Naive thymus-derived CD4-positive, alpha-beta T cell (primary cell): ENCODE measurements at places on chromosomes 5 and 9. TPM values are rescaled to one million over a fixed set of nuclear protein-coding genes. Genes with fewer than 3 reads are reported as not detected.

DNA sequence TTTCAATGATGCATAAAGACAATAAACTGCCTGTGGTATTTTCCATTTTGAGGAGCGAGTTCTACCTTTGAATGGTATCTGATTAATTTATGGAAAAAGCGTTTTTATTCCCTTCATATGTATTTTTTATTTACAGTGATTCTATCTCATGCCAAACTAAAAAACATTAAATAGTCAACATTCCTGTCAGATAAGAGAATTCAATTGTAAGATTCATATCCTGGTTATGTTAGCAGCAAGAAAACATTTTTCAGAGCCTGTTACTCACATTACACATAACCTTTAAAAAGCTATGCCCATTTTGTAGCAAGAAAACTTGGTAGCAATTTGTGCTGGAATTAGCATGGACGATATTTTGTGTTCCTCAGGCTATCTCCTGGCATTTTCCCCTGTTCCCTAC, 55.1 kb upstream of the PRLR start:
- no peak for DNase-seq

DNA sequence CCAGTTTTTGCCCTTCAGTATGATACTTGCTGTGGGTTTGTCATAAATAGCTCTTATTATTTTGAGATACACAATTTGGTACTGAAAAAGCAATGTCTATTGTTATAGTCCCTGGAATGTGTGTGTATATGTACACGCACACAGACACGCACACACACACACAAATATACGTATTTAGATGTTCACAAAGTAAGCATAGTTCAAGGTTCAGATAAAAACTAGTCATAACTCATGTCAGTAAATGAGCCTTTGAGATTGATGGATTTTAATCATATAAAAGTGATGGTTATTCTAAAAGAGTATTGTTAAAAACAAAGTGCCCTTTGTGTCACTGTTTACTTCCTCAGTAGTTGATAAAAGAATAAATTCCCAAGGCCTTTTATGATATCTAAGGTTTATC, 147.3 kb downstream of the PARP8 start:
- DNase-seq: no peak

DNA sequence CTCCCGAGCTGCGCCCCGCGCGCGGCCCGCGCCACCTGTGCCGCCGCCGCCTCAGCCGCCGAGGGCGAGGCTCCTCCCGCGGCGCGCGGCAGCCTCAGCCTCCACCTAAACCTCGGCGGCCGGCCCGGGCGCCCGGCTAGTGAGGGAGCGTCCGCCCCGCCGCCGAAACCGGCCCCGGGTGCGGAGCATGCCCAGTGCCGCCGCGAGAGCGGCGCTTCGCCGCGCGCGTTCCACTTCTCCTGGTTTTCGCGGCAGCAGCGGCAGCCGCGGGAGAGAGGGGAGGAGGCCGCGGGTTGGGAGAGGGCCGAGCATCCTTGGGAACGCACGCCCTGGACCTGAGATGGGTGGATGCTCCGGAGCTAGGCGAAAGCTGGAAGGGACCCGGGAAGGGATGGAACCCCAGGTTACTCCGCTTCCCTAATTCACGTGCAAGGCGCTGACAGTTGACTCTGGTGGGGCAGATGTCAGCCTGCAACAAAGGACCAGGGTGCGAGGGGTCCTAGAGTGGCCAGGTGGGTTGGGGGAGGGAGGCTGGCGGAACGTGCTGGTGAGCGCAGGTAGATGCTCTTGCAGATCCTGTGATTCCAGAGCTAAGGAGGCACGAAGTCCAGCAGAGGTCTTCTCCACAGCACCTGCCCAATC, at the start of gene CTNND2:
CTNND2 (minus strand) TSS at position 182 of the 642 bp plus-strand sequence. CDS start 593 bp downstream, outside the sequence.
- DNase-seq: no peak

GRCh38 chr9:78592811-78593210, 295.9 kb downstream of the PSAT1 start:
- no peak for DNase-seq

DNA sequence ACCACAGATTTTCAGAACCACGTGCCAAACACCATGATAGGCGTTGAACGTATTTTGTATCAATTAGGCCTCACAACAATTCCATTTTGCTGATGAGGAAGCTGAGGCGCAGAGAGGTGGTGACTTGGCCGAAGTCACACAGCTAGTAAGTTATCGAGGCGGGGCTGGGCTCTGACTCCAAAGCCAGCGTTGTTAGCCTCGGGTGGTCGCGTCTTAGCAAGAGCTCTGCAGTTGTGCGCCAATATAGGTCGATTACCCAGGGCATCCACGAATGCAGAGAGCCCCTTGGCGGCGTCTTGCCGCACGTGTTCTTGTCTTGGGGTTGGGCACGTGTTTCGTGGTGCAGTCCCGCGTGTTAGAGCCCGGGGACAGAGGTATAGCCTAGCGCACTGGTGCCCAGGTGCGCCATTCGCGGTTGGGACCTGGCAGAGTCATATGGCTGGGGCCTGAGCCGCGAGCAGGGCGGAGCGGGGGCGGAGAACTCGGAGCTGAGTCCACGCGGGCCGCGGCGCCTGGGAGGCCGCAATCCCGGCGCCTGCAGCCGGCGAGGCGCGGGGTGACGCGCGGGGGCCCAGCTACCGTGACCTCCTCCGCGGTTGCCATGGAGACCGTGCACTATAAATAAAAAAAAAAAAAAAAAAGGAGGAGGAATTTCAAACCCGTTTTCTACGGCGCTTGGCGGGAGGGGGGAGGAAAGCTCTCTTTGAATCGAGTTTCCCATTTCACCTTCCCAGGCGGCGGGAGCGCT, 62.3 kb downstream of the CXXC5 start:
- DNase-seq: peak; percentile 67

GRCh38 chr5:129459777-129460671, at the start of gene ADAMTS19:
Gene ADAMTS19 (plus strand): TSS chr5:129460298. CDS start chr5:129460392, 94 bp downstream.
- peak; percentile 21 for DNase-seq

GRCh38 chr5:81971111-81971711, 612 bp upstream of the ATG10 start:
- DNase-seq: peak; percentile 64

GRCh38 chr5:32942225-32942989, 231.3 kb downstream of the NPR3 start:
- DNase-seq: peak; percentile 7

GRCh38 chr5:136330353-136331038, 34.8 kb downstream of the TRPC7 start:
- no peak for DNase-seq

- no peak for DNase-seq
Measured at GRCh38 chr9:99162759-99163364, 57.9 kb downstream of the TGFBR1 start.

DNA sequence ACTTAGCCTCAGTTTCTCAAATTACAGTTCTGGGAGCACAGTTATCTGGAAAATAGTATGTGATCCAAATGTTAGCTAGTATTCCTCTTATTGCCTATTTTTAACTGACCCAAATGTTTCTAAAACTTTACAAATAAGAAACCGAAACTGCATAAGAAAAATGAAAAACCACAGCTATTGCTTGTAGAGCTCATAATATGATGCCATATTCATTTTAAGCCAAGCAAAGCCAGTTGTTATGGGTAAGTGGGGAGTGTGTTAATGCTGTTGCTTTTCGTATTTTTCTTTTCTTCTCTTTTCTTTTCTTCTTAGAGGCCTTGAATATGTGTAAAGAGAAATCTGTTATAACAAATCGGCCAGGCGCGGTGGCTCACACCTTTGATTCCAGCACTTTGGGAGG, 447.4 kb upstream of the TUSC1 start:
- DNase-seq: no peak

PCDHA3 gene
- polyA plus RNA-seq: not detected

PCDHB9 gene
- not detected for polyA plus RNA-seq

GGTA1 gene
- polyA plus RNA-seq: not detected
